ENCODE measurements at places on chromosomes 7 and 10.

DNA sequence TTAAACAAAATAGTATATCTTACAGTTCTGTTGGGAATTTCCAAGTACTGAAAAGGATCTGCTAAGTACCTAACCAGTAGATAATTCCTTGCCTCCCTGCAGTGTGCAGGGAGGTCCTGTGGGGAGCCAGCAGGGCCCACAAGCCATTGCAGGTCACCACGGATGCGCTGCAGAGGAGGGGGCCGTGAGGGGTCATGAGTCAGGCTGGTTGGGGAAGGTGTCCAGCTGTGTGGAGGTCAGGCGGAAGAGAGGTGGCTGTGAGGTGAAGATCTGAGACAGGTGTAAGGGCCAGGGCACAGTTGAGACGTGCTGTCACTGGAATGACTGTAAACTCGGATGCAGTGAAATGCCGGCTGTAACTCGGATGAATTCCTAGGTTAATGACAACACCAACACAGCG is 80.6 kb downstream of the TRRAP start:
- no peak for DNase-seq

- no peak for DNase-seq
These were observed 24.5 kb upstream of the GRB10 start for GRCh38 chr7:50807026-50807730.

- no peak for DNase-seq
These were observed 572.4 kb downstream of the ATRNL1 start for GRCh38 chr10:115665549-115665948.

GRCh38 chr7:108486291-108486966 is 30.2 kb upstream of the NRCAM start:
- DNase-seq, result no peak

DNA sequence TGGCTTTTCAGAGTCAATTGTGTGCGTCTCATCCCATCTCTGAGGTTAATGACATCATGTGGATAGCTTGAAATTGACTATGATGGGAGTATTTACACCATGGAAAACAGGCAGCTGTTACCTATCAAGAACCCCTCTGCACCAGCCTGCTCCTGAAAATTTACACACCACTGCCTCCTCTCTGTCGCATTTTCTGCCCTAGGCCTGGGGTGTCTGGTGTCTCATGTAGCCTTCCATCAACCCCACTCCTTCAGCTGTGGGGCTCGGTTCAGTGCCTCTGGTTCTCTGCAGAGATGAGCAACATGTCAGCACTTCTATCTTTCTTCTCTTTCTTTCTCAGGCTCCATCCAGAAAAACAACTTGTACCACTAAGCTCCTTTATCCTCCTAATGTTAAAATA is 600.5 kb downstream of the TYW1 start:
- DNase-seq, result no peak

DNA sequence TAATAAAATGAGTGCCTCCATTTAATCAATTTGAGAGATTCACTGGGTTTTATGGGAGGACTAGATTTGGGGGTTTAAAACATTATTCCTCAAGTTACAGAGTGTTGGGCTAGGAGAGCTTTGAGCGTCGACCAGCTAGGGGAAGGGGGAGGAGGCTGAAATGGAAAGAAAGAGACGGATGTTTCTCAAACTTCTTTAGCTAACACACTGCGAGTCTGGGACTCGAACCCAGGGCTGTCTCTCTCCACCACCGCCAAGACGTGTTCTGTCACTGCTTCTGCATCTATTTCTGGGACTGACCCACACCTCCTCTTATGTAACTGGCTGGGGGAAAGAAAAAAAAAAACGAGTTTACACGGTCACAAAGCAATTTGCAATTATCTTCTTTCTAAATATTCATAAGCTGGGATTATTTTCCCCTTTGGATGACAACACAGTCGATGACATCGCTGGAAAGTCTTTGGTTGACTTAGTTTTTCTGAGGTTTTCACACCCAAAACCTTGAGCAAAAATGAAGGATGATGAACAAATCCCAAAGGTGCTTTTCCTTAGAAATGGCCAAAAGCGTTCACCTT is 27.2 kb downstream of the CHST15 start:
- DNase-seq, result no peak

DNA sequence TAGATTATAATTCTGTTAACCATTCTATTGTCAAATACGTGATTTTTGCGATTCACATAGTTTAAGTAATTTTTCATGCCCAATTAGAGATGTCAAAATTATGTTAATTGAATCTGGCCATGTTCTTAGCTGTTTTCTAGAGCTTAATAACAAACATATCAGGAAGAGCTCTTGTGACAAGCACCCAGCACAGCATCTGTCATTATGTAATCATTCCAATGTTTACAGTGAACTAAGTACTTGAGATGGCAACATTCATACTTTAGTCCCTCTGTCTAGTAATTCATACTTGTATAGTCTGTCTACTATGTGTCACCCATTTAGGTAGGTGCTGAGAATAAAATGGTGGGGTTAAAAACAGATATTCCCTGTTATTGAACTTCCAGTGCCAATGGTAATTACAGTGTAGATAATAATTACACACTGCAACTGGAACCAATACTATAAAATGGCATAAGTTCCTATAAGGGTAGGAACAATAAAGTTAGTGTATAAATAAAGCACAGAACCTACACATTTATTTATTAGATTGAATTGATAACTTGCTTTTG is 55.2 kb downstream of the ZEB1 start:
- no peak for DNase-seq

DNA sequence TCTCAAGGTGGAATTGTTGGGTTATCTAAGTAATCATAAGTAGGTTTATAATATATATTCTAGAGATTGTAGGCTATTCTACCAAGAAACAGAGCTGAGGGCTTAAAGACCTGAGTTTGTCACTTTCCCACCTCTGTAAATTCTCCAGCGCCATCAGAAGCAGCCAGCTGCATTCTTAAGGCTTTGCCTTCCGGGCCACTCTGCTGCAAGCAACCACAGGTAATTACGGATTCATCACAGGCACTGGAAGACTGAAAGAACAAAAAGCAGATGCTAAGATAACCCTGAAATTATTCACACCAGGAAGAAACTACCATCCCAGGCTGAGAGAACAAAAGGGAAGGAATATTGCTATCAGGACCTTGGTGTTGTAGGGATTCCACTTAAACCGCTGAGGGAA is 137.8 kb upstream of the JCAD start:
- no peak for DNase-seq

DNA sequence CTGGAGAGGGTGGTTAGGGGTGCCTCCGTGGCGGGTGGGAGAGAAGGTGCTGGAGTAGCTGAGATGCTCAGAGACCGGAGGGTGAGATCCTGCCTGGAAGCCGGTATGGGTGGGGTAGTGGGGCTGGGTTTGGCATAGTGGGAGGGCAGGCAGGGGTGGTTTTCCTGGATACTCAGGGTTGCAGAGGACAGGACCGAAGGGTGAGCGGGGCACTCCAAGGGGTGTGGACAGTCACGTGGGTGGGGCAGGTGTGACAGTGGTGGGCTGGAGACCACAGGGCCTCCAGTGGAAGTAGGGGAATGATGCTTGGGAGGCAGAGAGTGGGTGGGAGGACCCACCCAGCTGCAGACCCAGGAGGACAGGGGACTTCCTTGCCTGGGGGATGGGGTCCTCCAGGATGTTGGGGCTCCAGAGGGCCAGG is 1.9 kb downstream of the SCART1 start:
- DNase-seq, result no peak

DNA sequence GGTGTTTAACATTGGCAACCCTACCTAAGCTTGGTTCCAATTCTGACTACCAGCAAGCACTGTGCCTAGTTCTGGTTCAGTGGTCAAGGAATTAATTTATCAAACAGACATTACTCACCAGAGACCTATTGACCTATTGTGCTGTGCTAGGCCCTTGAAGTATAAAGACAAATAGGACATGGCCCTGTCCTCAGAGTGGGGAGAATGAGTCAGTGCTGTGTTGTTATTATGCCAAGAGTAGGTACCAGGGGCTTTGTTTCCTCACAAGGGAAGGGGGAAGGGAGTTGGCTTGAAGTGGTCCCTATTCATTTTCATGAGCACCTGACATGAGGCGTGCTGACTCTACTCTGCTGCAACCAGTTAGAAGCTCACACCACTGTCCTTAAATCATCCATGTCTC is 62.6 kb upstream of the PLPP4 start:
- DNase-seq, result no peak

GRCh38 chr10:48251525-48252353 is 22.8 kb downstream of the FRMPD2 start:
- no peak for DNase-seq

DNA sequence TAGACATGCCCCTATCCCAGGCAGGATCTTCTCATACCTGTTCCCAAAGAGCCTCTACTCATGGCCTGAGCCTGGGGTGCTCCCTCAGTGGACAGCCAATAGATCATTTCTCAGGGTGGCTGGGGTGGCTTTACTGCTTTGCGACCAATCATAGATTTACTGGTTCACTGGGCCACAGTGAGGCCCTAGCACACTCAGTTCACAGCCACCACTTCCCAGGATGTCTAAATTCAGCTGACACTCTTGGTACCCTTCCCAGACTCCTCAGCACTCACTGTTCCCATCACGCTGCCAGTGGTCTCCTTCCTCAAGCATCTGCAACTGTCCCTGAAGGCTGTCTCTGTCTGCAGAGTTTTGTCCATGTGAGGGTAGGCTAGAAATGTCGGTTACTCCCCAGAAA is 50.6 kb downstream of the ARHGAP22 start:
- no peak for DNase-seq

GRCh38 chr7:22301790-22302189 is 55.2 kb downstream of the RAPGEF5 start:
- no peak for DNase-seq

GRCh38 chr7:117010375-117011133 is 57.3 kb downstream of the ST7 start:
- no peak for DNase-seq

DNA sequence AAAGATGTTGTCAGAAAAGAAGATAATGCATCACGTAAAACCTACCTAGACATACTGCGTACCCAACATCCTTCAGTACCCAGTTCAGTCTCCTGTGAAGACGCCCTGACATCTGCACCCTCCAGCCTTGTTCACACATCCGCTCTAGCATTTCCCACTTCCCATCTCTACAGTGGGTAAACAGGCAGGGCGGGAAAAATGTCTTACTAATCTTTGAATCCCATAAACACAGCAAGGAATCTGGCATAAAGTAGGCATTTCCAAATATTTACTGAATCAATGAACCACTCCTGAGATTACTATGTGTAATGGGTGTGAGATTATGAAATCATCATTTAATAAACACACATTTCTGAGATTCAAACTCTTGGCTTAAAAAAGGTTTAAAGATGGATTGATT is 132.8 kb downstream of the GLI3 start:
- DNase-seq, result no peak

GRCh38 chr10:87054373-87055295 is 34.5 kb downstream of the FAM25A start:
- DNase-seq, result no peak

DNA sequence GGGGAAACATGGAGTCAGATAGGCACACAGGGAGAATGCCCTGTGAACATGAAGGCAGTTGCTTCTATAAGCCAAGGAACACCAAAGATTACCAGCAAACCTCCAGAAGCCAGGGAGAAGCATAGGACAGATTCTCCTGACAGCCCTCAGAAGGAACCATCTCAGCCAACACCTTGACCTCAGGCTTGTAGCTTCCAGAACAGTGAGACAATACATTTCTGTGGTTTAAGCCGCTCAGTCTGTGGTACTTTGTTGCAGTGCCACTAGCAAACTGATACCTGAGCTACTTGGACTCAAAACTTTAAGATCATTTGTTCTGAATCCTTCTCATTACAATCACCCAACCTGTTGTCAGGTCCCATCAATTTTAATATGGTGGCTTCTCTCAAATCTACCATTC is 31.2 kb downstream of the ABLIM1 start:
- no peak for DNase-seq
